ENCODE measurements at places on chromosomes 3 and 15.

DNA sequence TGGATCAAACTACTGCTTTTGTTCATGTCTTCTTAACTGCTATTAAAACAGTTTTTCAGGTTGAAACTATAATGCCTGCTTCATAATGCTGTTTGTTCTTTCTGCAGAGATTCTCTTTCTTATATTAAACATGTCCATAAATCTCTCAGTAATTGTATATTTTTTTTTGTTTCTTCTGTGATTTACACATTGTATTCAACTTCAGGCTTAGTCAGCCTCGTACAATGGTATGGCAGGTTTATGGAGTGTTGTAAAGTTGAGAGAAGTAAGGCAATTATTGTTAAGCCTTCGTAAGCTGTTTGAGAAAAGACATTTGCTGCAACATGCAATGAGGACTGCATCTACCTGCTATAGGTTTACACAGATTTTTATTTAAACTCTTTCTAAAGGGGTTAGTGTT lies 977.1 kb downstream of the DIPK2A start:
- DNase-seq: no peak

DNA sequence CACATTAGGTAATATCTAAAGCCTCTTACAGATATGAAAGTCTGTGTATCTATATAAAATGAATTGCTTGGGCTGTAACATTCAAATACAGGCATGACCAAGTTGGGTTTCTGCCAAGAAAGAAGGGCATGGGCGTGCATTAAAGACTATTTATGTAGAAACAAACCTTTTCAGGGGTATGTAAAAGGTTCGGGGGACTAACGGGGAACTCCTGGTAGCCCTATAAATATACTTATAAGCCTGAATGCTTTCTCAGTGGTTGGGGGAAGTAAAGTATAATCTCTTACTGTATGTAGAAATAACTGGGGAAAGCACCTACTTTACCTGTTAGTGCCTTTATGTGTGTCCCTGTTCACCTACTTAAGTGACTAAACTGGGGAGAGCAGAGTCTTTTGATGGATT lies 154.5 kb upstream of the TBL1XR1 start:
- DNase-seq: no peak

DNA sequence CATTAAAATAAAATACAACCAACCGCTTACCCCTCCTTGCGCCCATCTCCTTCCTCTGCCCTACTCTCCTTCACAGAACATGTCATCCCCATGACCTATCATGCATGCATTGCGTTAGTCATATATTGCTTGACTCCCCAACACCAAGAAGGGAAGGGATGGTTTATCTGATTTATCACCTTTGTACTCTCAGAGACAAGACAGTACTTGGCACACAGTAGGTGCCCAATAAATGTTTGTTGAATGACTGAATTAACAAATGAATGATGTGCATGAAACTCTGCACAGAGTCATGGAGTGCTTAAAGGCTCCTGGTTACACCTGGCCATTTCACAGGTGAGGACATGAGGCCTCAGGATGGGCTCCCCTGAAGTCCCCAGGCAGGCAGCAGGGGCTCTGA lies 59.7 kb downstream of the IQSEC1 start:
- no peak for DNase-seq

DNA sequence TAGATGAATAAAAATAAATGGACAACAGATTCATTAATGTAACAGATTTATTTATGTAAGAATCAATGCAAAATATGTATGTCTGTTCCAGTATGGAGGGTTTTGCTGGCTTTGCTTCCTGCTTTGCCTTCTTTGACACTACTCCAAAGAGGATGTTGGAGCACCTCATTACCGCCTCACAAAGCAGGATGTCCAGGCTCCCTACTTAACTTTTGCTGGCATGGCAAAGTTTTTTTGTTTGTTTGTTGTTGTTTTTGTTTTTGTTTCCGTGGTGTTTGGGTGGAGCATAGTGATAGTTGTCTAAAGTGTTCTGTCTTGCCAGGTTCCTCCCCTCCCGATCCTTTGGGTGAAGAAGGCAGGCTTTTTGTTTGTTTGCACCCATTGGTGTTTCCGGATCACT lies 38.7 kb downstream of the DIPK2A start:
- DNase-seq: no peak

- DNase-seq: peak; percentile 55
These were observed 74.0 kb downstream of the CHSY1 start for GRCh38 chr15:101177866-101178265.

GRCh38 chr15:29225534-29226234 lies 43.9 kb downstream of the NSMCE3 start:
- no peak for DNase-seq

- peak; percentile 83 for DNase-seq
These were observed 842 bp upstream of the U2SURP start for GRCh38 chr3:143000528-143000927.

GRCh38 chr3:194375473-194376240 lies 6.1 kb upstream of the LRRC15 start:
- DNase-seq: no peak

- DNase-seq: no peak
These were observed 285.8 kb upstream of the SEMA6D start for GRCh38 chr15:47431501-47431900.

GRCh38 chr3:152213203-152213602 lies 55.5 kb upstream of the MBNL1 start:
- no peak for DNase-seq

GRCh38 chr3:156726456-156726855 lies 52.1 kb downstream of the TIPARP start:
- no peak for DNase-seq

DNA sequence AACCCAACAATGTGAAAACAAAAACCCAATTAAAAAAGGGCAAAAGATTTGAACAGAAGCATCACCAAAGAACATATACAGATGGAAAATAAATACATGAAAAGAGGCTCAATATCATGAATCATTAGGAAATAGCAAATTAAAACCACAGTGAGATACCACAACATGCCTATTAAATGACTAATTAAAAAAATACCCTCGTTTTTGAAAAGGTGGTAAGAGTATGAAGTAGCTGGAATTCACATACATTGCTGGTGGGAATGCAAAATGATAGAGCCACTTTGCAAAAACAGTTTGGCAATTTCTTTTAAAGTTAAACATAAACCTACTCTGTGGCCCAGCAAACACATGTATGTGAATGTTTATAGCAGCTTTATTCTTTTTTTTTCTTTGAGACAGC lies 75.8 kb downstream of the B3GNT5 start:
- peak; percentile 67 for DNase-seq

DNA sequence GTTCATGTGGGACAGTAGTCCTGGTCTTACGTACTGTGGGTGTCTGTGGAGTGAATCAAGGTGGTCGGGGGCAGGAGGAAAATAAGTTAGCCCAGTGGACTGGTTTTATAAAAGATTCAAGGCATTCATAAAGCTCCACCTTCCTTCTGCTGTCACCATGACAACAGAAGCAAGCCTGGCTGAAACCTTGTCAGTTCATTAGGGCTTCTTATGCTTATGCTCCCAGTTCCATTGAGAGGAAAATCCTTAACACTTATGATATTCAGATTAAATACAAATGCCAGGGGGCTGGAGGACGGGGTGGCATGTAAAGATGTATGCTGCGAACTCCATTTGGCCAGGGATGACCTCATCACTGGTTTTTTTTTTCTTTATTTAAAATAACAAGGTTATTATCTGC lies 283.1 kb upstream of the ATP10A start:
- no peak for DNase-seq

DNA sequence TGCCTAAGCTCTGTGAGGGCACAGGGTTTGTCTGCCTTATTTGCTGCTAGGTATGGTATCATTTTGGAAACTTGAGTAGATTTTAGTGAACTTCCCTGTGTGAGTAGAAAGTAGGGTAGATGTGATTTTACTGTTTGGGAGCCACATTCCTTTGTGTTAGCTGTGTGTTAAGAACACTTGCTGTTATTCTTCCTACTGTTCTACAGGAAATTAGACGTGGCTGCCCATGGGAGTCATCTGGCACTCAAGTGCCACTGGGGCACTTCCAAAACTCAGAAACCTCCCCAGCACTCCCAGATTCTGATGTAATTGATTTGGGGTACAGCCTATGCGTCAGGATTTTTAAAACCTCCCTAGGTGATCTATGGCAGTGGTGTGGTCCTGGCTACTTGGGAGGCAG lies 369.9 kb upstream of the C2CD4B start:
- DNase-seq: no peak

DNA sequence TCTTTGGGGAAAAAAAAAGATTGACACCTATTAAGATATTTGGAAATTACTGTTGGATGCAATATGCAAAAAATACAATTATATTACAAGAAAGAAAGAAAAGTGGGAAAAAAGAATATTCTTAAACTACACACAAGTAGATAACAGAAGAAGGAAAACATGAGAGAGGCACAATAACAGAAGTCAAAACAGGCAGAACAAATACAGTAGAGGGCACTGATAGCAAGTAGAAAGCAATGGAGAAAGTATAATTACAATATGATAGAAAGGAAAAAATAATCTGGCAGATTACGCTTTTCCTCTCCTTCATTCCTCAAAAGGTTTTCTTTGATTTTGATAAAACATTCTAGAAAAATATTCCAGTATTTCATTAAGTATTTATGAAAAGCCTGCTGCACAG lies 72.1 kb downstream of the ADAM10 start:
- DNase-seq: no peak
